ENCODE measurements at places on chromosomes 3 and 15. TPM values are rescaled to one million over a fixed set of nuclear protein-coding genes. Genes with fewer than 3 reads are reported as not detected.
A peak's percentile ranks its signal among the peaks of the same experiment; 100 is the strongest.

The CFAP91 gene
- not detected for total RNA-seq

DNA sequence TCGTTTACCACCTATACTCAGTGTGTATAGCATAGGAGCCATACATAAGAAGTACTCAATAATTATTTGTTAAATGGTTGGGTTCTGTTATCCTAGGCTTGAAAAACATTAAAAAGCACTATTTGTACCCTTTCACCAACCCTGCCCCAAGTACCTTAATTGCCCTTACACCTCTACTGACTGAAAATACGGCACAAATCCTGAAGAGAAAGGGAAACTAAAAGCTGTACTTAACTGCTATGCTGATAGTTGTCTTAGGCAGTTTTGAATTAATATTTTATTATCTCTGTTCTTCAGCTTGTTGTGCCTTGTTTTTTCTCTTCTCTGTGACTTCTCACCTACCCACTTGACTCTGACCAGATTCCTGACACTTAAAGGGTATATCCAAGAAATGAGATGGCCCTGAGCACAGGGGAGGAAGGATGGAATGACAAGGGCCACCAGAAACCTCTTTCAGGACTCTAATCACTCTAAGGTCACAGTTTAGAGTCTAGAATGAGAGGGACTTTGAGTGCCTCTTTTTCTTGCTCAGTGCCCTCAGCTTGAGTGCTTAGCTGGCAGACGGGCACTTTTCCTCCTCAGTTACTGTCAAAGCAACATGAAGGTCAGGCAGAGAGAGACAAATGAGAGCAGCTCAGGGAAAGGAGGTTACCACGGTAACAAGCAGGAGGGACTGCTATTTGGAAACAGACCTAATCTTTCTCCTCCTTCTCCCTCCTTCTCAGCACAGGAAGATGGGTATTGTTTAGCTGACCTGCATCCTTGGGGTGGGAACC lies 136.5 kb downstream of the ZNF609 start:
- DNase-seq, result peak; percentile 45

- no peak for DNase-seq
Observed at GRCh38 chr3:119989981-119990655, 104.1 kb downstream of the GSK3B start.

DNA sequence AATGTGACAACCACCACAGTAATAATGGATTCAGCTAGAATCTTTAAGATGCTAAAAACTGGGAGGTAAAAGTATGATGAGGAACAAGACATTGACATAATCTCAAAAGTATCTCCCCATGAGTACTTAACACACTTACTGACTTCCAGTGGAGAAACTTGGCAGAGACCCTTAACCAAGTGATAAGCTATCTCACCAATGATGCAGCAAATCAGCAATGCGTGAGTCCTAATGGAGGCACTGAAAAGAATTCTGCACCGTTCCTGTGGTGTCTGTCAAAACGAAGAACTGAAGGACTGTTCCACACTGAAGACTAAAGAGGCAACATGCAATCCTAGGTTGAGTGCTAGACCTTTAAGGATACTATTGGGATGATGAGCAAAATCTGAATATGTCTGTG lies 67.9 kb upstream of the OCA2 start:
- peak; percentile 5 for DNase-seq

DNA sequence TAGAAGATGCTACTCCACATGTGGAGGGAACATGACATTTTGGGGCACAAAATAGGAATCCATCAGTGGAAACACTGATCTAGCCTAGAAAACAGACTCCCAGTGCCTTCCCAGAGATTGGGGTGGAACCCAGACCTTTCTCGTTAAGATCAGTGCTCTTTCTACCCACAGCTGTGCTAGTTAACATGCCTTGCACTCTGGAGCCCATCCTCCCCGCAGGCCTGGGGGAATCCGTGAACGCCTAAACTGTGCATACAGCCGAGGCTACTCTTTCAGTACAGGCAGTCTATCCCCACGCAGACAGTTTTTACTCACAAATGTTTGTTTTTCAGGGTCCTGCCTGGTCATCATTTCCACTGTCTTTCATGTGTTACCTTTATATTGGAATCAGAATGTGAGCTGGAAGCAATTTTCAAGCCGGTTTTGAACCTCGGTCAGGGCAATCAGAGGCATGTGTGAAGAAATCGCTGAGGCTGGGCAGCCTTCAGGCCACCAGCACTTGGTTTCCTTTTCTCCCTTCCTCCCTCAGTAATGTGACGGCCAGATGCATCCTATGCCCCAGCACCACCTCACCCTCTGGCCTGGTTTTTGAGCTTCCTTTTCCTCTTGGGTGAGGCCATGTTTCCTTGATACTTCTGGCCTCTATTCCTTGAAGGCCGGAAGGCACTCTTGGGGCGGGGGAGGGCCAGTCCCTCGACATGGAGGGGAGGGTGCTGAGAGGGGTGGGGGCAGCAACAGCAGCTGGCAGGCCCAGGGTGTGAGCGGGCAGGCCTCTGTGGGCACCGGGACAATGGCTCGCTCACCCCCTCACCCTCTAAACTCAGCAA lies 123.6 kb upstream of the GALNT15 start:
- DNase-seq, result no peak

The PROS1 gene
- 1.6 TPM for total RNA-seq

The SUCNR1 gene
- not detected for total RNA-seq

DNA sequence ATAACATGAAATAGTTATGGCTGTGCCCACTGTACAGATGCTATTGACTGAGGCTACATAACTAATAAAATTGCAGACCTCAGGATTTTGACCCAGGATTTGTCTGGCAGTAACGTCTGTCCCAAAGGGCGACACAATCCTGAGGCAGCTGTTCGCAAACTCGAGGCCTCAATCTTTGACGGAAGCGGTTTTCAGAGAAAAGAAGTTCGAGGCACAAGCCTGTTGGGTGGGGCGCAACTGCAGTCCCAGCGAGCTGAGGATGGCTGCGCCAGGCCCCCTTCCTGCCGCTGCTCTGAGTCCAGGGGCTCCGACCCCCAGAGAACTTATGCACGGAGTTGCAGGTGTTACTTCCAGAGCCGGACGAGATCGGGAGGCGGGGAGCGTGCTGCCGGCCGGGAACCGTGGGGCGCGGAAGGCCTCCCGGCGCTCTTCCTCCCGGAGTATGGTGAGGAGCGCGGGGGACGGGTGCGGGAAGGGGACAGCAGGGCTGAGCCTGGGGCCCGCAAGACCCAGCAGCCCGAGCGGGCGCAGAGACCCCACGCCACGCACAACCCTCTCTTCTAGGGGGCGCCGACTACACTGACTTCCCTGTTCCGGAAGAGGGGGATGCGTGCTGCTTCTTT lies at the start of gene PARP15:
TSS of gene PARP15 (plus strand) at position 242 of the 623 bp plus-strand sequence. CDS start at position 260, 18 bp downstream.
- DNase-seq, result no peak

The ABHD2 gene
- 62.9 TPM for total RNA-seq

The SAMD7 gene
- total RNA-seq, result not detected

GRCh38 chr3:143924522-143925285 lies 46.9 kb upstream of the DIPK2A start:
- no peak for DNase-seq

The GAP43 gene
- total RNA-seq, result 0.36 TPM

The MOBP gene
- total RNA-seq, result not detected

DNA sequence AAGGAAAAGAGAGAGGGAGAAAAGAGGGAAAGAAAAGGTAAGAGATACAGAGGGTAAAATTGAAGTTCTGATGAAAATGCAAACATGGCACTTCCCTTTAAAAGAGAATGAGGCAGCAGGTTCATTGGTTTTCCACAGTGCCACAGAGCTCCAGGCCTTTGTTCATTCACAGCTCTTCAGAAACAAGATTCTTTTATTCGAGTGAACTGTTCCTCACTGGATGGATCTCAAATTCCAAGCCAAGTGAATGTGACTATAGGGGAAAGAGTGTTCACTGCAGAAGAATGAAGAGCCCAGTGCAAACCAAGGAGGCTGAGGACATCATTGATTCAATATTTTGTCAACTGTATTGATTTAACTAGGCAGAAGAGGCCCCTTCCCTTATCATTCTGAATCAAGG lies 280.3 kb upstream of the PROK2 start:
- no peak for DNase-seq

The KLHL40 gene
- not detected for total RNA-seq

GRCh38 chr3:30720586-30721313 lies 114.3 kb downstream of the TGFBR2 start:
- DNase-seq, result peak; percentile 95

The ANKRD34C gene
- total RNA-seq, result not detected

- DNase-seq, result no peak
Observed at GRCh38 chr15:57946491-57947048, 118.9 kb downstream of the ALDH1A2 start.

DNA sequence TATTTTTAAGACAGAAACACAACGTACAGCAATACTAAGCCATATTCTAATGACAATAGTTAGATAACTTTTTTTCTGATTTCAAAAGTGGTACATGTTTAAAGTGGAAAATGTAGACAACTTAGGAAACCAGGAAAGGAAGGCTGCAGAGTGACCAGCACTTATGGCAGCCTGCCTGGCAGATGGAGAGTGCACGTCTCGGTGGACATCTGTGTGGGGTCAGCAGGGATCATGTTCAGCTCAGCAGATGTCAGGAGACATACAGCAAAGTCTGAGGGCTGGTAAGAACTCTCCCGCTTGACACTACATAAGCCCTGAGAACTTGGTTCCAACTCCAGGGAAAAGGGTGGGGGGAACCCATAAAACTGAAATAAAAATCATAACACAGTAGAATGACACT lies 128.6 kb upstream of the ADPGK start:
- peak; percentile 8 for DNase-seq

- no peak for DNase-seq
Observed at GRCh38 chr3:47857151-47857550, 54.2 kb downstream of the DHX30 start.

DNA sequence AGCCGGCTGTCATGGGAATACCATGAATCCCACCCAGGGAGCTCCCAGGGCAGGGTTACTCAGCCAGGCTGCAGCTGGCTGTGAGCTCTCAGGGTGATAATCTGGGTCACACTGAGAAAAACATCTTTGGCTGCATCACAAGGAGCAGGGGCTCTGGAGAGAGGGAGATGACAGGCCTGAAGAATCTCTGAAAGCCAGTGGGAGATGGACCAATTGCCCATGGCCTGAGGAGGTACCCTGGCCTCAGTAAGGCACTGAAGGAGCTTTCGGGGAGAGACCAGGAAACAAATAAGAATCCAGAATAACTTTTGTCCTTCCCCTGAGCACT lies 28.2 kb upstream of the GOLGA6C start:
- no peak for DNase-seq

- DNase-seq, result no peak
Observed at GRCh38 chr3:42513521-42513920, 11.1 kb downstream of the VIPR1 start.

DNA sequence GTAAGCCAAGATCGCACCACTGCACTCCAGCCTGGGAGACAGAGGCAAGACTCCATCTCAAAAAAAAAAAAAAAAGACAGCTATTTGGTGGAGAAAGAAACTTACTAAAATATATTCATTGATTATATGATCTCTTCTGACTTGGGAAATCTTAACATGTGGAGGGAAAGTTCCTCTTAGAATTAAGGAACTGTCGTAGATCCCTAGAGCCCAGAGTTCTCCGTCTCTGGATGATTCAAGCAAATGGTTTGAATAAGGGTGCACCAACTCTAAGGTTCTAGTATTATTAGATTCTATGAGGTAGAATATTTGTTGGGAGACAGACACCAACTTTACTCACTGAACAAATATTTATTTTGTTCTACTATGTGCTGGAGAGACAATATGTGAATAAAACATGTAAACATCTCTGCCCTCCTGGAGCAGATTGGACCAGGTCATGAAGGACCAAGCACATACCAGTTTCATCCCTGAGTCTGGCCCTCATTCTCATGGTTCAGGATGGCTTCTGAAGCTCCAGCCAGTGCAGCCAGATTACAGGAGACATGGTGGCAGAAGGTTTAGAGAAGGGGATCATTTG lies 129.7 kb downstream of the MITF start:
- no peak for DNase-seq

DNA sequence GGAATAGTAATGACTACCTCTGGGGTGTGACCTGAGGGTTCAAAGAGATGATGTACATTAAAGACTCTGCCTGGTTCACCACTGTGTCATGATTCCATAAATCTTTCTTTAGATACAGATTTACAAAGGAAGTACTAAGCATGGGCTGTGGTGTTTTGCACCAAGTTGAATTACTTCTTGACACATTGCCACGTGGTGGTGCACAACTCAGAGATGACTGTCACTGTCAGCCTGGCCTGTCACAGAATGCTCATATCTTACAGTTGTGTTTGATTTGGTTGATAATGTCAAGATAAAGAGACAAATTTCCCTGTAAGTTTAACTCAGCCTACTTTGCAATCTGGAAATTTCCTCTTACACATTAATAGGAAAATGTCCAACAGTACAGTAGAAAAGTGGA lies 3.2 kb downstream of the CTDSPL start:
- no peak for DNase-seq

- DNase-seq, result no peak
Observed at GRCh38 chr15:72042865-72043264, 75.1 kb downstream of the MYO9A start.

The DUSP7 gene
- total RNA-seq, result 9.3 TPM

- DNase-seq, result no peak
Observed at GRCh38 chr15:101686718-101687117, 34.5 kb upstream of the TM2D3 start.

GRCh38 chr3:157752956-157753786 lies 250.0 kb upstream of the VEPH1 start:
- no peak for DNase-seq

The KNG1 gene
- not detected for total RNA-seq

DNA sequence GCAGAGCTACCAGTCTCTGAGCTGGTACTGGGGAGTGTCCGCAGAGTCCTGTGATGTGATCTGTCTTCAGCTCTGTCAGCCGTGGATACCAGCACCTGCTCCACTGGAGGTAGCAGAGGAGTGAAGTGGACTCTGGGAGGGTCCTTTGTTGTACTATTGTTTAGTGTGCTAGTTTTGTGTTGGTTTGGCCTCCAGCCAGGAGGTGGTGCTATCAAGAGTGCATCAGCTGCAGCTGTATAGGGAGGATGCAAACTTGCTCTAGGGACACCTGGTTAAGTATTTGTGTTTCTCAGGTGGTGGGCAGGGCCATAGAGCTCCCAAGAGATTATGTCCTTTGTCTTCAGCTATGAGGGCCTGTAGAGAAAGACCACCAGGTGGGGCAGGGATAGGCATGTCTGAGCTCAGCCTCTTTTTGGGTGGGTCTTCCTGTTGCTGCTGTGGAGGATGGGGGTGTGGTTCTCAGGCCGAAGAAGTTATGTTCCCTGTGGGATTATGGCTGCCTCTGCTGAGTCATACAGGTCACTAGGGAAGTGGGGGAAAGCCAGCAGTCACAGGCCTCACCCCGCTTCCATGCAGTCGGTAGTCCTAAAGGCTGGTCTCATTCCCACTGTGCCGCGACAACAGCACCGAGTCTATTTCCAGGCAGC lies 443.2 kb upstream of the TBL1XR1 start:
- DNase-seq, result no peak

GRCh38 chr3:126367316-126367805 lies 10.2 kb upstream of the KLF15 start:
- DNase-seq, result no peak

GRCh38 chr15:96046620-96047240 lies 283.8 kb upstream of the NR2F2 start:
- DNase-seq, result no peak

DNA sequence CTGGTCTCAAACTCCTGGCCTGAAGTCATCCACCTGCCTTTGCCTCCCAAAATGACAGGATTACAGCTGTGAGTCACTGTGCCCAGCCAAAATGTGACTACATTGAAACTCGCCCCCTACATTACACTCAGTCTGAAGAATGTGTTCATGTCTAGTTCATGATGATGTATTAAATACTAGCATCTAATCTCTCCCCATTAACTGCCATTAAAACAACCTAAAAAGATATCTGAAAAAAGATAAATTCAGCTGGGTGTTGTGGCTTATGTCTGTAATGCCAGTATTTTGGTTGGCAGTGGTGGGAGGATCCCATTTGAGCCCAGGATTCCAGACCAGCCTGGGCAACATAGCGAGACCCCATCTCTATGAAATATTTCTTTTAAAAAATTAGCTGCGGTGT lies 159.4 kb downstream of the PCCB start:
- DNase-seq, result no peak
